ENCODE measurements at places on chromosomes 1 and 21.

DNA sequence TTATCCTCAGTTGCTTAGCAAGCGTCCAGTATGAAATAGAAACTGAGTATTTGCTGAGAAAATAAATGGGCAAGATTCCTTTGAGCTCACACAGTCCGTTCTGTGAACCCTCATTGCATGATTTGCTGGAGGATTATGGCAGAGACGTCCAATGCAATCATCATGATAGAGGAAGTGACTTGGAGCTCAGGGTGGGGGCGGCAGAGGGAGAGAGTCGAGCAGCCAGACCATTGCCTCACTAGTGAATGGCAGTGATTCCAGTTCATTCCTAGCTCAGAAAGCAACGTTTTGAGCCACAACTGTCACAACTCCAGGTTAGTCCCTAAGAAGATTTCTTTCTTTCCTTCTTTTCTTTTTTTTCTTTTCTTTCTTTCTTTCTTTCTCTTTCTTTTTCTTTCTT lies 27.5 kb upstream of the COL9A2 start:
- DNase-seq = peak; percentile 38

DNA sequence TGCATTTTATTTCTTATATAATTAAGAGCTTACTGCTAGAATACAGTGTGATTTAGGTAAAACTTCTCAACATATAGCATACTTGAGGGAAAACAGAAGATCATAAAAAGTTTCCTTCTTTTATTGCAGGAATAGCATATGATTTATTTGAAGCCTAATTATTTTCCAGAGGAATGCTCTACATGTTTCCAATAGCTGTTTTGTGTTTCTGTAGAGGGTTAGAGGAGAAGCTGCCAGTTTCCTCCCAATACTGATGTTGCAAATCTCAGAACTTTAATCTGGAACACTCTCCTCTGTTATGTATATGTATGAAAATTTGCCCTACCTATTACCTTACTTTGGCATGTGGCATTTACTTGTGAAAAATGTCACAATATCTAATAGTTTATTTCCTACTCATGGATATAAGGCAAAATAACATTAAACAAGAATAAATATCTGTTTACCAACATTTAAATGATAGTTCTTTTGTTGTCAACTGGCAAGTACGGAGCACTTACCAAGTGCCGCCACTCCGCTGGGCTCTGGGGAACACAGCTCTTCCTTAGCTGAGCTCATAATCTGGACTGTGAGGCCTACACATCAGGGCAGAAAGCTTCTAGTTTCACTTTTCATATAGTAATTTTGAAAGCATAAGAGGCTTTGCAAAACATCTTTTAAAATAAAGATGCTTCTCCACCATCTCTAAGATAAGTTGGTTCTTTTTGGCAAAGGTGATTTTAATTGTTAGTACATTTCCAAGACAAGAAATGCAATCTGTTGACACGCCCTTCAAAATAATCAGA lies 239.8 kb upstream of the C1orf105 start:
- peak; percentile 53 for DNase-seq

- no peak for DNase-seq
These were observed 12.2 kb upstream of the PADI6 start for GRCh38 chr1:17359808-17360207.

DNA sequence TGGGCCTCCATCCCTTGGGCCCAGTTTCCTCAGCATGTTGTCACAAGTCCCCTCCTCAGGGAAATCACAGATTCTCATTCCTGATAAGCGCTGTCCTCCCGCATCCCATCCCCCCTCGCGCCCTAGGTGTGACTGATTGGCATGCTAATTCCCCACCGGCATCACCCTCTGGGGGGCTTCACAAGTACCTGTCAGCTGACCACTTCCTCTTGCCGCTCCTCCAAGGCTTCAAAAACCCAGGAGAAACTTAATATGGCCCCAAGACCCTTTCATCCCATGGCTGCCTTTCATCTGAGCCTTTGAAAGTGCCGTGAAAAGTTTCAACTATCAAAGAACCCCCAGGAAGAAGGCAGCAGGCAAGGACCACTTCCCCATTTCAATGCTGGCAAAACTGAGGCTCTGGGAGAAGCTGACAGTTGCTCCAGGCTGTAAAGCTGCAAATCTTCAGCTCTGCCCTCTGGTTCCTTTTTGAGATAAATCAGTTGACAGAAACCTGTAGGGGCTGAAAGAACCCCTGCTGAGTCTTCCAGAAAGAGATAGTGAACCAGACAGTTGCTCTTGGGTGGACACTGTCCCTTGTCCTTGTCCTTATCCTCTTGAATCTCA lies 12.8 kb upstream of the MIXL1 start:
- DNase-seq = no peak

DNA sequence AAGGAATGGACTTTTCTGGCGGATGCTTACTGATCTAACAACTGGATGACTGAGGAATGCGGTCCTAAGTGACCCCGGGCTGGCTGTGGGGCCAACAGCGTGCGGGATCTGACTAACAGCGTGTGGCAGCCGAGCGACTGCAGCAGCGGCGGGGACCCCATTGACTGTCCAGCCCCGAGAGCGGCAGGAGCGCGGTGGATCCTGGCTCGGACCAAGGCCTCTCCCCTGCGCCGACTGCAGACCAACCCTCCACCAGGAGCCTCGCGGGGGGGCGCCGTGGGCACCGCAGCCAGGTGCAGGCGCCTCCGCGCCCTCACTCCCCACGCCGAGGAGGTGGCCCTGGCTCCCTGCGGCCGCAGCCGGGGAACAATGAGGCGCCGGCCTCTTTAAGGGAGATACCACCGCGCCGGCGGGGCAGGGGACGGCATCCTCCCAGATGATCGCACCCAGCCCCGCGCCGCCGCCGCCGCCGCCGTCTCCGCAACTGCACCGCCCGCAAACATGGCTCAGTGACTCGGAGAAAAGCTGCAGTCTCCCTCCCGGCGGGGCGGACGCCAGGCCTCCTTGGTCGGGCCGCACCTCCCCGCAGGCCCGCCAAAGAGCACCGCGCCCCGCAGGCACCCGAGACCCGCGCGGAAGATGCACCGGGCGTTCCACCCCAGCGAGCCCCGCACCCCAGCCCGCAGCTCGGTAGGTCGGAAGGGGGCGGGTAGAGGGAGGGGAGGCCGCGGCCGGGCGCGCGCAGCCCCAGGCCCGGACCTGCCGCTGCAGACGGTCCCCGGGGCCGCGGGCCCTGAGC lies 694 bp upstream of the PDIK1L start:
- DNase-seq = peak; percentile 77

DNA sequence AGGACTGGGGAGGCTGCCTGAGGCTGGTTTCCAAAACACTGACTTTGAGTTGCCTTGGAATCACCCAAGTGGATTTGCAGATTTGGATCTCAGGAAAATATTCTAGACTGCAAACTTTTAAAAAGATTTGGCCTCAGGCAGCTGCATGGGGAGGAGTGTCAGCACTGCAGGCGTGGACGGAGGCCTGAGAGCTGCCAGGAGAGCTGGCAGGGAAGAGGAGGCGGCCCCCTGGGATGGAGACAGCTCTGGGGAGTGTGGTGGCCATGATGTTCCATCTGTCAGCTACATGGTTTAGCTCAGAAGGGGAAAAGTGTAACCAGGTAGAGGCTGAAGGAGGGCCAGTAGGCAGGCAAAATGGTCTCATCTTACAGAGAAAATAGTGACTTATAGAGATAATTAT lies 72.1 kb downstream of the VPS26C start:
- no peak for DNase-seq

DNA sequence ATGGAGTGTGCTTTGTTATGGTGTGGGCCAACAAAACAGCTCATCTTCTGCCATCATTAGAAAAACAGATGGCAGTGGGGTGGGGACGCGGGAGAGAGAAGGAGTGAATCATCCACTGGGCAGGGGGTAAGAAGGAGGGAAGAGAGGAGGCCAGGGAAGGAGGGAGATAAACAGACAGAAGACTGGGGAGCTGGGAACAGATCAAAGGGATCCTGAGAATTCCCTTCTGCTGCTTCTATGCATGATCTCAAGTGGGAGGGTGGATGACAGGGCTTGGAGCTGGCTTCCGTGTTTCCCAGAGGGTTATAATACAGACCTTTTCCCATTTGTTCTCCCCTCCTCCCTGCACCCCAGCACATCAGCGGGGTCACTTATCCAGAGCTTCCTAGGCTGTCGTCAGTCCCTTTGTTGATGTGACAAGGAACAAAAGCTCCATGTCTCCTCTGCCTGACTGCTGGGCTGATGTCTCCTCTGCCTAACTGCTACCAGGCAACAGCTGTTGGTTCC lies 338.6 kb downstream of the PAPPA2 start:
- DNase-seq = no peak

GRCh38 chr1:192628396-192629057 lies 7.4 kb upstream of the RGS13 start:
- DNase-seq = no peak

DNA sequence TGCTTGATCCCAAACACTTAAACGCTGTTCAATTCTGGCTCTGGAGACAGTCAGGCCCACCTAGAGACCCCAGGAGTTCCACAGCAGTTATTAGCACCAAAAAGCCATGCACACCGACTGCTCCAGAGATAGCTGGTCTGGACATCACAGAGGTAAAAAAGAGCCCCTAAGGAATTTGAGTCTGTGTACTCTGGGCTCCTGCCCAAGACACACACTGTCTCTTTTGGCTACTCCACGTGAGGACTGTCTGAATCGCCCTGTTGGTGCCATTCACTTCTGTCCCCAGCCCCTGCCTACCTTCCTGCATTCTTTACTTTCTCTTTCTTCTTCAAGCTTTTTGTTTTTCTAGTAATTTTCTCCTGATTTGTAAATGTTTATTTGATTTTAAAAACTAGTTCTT lies 197.4 kb downstream of the ADGRL2 start:
- DNase-seq = no peak

GRCh38 chr1:111770916-111771315 lies 15.2 kb downstream of the DDX20 start:
- DNase-seq = no peak

GRCh38 chr1:90122654-90123340 lies 127.9 kb downstream of the ZNF326 start:
- no peak for DNase-seq

DNA sequence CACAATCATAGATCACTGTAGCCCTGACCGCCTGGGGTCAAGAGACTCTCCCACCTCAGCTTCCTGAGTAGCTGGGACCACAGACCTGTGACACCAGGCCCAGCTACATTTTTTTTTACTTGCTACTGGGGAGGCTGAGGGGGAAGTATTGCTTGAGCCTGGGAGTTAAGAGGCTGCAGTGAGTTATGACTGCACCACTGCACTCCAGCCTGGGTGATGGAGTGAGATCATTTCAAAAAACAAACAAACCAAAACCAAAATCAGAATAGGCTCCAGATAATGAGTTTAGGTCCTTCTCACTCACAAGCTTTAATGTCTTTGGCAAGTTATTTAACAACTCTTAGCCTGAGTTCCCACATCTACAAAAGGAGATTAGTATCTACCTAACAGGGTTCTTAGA lies 22.8 kb downstream of the WDR26 start:
- no peak for DNase-seq

DNA sequence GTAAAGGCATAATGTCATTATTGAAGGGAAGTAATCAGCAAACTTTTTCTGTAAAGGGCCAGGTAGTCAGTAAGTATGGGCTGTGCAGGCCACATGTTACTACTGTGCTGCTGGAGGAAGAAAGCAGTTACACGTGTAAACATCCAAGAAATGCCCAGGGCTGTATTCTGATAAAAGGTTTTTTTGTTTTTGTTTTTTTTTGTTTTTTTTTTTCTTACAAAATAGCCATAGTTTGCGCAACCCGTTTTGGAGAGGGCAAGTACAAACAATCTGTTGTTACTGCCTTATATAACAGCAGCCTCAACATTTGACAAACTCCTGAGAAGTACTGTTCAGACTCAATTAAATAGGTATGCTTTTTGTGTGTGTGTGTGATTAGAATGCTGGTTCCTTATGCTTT lies 26.7 kb upstream of the MTMR11 start:
- DNase-seq = no peak

GRCh38 chr1:23452011-23452411 lies 27.5 kb upstream of the TCEA3 start:
- DNase-seq = no peak

GRCh38 chr1:179263121-179263520 lies 30.5 kb upstream of the SOAT1 start:
- no peak for DNase-seq

- DNase-seq = no peak
These were observed 24.1 kb downstream of the MEGF6 start for GRCh38 chr1:3586986-3587759.

- peak; percentile 53 for DNase-seq
These were observed 468.8 kb downstream of the USP25 start for GRCh38 chr21:16198546-16198945.
